ENCODE measurements at places on chromosomes 13 and 19. TPM values are rescaled to one million over a fixed set of nuclear protein-coding genes. Genes with fewer than 3 reads are reported as not detected.

BRSK1 gene
- total RNA-seq: 3.1 TPM

PRTN3 gene
- total RNA-seq: 0.18 TPM

LGALS14 gene
- not detected for total RNA-seq

CTXN1 gene
- total RNA-seq: 20.6 TPM

KLK13 gene
- total RNA-seq: 0.15 TPM

FREM2 gene
- not detected for total RNA-seq

CLEC17A gene
- not detected for total RNA-seq

FCHO1 gene
- 18.5 TPM for total RNA-seq

ZNF681 gene
- total RNA-seq: not detected

CALR3 gene
- not detected for total RNA-seq

ZIC2 gene
- 6.5 TPM for total RNA-seq

TMEM238 gene
- 10.5 TPM for total RNA-seq

IFNL1 gene
- 0.10 TPM for total RNA-seq

ZNF560 gene
- total RNA-seq: not detected

Measured in A549 treated with Hydrocortisone at 1 μM for 4 hours (cell line).